ENCODE measurements at places on chromosomes 7 and 10.

DNA sequence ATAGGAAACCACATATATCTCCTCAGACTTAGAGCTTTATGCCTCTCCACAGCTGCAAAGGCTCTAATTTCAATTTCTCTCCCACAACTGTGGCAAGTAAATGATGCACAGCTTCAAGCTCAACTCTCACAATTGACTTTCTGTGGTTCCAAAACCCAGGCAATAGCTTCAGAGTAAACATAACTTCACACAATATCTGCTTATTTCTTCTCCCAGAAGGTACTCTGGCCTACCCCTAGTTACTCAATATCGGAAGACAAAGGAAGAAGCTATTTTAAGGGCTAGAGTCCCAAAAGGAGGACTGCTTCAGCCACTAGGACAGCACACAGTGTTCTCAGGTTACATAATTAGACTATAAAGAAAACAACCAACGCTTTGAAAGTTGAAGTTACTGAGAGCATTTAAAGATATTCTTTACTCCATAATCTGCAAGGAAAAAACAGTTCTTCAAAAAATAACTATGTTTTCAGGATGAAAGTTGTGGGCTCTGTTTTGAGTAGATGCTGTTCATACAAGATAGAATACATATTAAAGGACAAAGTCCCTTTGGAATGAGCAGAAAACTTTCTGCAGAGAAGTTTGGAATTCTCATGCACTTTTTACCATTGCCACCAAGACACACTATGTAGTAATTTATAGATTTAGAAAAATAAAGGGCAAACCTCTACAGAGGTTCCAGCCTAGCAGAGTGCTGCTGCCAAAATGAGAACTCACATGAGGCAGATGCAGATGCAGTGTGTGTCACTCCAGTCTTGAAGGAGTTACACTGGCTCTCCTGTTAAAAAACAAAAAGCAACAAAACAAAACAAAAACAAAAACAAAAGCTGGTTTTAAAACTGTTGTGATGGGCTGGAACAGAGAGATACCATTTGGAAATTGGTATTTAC is 81.8 kb downstream of the NT5C2 start:
- no peak for DNase-seq

DNA sequence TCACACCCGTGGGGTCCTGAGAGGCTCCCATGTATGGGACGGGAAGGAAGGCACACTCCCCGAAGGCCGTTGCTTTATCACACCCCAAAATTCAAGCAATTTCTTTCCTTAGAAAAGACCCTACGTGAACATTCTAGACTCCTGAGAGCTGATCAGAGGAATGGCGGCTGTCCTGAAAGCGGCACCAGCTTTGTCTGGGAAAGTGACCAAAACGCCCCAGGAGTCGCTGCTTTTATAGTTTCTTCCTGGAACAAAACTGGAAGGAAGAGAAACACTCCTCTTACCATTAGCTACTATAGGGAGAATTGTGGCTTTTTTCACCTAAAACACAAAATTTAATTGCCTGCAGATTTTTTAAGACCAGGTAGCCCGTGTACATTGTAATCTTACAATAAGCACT is 261.8 kb upstream of the RNF32 start:
- DNase-seq = no peak

- DNase-seq = no peak
These were observed 208.8 kb upstream of the IGFBP3 start for GRCh38 chr7:46129831-46130230.

DNA sequence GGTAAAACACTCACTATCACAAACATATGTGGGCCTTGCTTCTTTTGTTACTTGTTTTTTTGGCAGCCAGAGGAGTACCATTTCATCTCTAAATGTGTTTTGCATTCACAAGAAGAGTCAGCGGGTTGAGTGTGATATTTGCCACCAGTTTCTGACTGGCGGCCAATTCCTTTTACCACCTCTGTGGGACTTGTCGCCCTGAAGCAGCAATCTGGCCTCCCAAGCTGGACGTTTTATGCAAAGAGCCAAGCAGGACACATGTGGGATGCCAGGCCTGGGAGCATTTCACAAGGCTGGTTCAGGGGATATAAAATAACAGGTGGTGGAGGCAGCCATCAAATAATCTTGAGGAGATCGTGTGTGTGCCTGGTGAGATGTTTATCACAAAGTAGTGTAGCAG is 61.8 kb upstream of the TRIL start:
- no peak for DNase-seq

DNA sequence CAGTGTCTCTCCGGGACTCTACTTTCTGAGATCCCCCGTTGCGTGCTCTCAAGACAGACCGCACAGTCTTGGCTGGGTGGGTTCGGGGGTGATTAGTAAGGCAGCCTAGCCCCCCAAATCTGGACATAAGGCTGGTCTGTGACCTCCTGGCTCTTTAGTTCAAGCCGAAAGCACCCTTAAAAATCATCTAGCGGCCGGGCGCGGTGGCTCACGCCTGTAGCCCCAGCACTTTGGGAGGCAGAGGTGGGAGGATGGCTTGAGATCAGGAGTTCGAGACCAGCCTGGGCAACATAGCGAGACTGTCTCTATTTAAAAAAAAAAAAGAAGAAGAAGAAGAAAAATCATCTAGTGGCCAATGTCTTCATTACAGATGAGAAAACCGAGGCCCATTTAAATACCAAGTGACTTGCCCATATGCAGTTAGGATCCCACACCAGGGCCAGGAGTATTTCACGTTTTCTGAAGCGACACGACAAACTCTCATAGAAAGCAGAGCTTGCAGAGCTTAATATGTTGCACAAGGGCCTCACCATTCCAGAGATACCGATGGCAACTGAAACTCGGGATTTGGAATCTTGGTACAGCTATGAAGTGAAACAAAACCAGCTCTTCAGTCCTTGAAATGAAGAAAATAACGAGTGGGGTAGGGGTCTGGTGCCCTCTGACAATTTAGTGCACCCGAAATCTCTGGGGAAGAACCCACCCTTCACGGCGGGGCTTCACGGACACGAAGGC is 703 bp upstream of the HILPDA start:
- no peak for DNase-seq

DNA sequence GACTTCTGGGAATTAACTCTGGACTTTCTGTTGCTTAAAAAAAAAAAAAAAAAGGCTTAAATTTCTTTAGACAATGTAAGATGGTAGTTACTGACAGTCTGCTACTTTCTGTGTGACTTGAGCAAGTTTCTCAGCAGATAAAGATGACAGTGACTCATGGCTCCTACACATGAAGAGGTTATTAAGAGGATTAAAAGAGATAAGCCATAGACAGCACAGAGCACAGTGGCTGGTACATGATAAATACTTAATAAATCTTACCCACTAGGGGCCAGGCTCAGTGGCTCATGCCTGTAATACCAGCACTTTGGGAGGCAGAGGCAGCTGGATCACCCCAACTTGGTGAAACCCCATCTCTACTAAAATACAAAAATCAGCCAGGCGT is 174.8 kb downstream of the JAZF1 start:
- no peak for DNase-seq

DNA sequence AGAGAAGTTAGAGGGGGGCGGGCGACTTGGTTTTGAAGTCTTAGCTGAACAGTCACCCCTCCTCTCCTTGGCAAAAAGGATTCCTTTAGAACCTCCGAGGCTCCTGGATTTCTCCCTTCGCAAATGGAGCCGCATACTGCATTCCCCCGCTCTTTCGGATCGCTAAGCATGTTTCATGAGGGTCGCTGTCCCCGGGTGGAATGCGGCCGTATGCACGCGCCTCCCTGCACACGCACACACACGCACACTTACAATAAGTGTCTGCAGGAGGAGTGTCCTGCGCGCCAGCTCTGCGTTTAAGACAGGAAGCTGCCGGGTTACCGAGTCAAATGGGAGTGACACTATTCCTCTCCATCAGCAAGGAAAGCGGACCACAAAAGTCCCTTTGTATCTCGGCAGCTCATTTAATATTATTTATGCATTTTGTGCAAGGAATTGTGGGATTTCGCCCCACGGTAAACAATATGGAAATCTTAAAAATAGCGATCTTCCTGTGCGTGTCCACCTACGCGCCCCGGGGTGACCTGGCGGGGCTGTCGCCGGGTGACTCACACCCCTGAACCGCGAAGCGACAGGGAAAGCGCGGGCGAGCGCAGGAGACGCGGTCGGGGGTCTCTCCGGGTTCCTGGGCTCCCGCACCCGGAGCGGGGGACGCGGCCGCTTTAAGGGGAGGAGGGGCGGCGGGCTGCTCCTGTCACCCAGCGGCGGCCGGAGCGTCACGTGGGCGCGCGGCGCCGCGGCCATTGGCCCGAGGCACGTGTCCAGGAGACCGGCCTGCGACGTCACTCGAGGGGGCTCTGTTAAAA is 988 bp upstream of the EN2 start:
- DNase-seq = no peak

DNA sequence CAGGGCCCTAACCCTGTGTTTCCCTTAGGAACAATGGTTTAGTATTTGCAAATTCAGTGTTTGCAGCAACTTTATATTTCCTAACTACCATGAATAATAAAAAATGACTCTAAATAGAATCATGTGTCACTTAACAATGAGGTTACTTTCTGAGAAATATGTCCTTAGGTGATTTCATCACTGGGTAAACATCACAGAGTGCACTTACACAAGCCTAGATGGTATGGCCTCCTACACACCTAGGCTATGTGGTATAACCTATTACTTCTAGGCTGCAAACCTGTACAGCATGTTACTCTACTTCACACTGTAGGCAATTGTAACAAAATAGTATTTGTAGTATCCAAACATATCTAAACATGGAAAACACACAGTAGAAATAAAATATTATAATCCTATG is 1174.6 kb upstream of the LRRTM3 start:
- DNase-seq = no peak
